ENCODE measurements at places on chromosomes 2 and 18. TPM values are rescaled to one million over a fixed set of nuclear protein-coding genes. Genes with fewer than 3 reads are reported as not detected.

DNA sequence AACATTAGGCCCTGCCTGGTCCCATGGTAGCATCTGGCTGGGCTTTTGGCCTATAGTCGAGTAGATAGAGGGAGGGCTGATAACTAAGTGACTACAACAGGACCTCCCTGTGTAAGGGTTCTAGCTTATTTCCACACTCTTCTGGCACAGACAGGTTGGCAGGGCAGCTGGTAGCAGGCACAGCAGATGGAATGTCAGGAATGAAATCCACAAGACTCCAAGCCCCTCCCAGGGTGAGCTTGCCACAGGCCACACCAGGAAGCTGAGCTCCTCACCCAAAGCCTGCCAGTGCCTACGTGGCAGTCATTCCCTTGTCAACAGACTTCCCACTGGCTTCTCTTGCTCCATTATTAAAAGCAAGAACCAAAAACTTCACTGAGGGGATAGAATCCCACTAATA lies 20.7 kb upstream of the C1QL2 start:
- peak; percentile 54 for DNase-seq

- DNase-seq: no peak
Observed at GRCh38 chr2:1310866-1311265, 102.4 kb upstream of the TPO start.

DNA sequence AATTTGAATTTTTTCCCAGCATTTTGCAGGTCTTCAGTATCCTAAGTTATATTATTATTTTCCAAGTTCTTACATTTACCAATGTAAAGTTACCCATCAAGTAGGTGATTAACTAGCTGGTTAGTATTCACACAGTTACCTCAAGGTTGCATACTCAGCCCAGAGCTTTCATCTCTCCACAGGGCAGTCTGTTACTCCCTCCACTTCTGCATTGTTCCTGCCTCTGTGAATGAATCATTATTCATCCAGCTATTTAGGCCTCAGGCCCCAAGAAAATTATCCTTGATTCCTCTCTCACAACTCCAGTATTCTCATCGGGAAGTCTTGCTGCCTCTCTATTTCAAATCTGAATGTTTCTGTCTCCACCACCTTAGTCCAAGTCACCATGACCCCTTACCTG lies 92.2 kb downstream of the SMC6 start:
- peak; percentile 13 for DNase-seq

GRCh38 chr2:231545105-231545902 lies 15.1 kb upstream of the NMUR1 start:
- DNase-seq: peak; percentile 97

- peak; percentile 96 for DNase-seq
Observed at GRCh38 chr2:37688771-37689468, 17.5 kb upstream of the CDC42EP3 start.

DNA sequence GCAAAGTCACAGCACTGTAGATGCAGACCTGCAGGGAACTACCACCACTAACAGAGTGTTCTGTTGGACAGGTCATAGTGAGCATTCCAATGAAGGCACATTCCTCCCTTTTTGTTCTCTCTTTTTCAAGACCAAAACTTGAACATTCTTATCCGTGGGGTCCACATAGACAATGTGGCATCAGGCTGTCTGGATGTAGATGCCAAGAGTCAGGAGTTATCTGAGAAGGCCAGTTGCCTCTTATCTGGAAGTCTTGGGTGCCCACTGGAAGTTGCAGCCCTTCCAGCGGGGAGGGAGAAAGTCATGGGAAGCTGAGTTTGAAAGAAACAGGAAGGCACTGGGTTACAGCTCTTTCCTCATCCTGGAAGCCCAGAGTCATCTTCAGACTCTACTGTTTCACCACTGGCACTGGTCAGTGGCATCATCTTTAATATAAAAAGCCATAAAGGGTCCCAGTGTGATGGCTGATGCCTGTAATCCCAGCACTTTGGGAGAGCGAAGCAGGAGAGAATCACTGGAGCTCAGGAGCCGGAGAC lies 61.4 kb downstream of the FAM161A start:
- DNase-seq: no peak

DNA sequence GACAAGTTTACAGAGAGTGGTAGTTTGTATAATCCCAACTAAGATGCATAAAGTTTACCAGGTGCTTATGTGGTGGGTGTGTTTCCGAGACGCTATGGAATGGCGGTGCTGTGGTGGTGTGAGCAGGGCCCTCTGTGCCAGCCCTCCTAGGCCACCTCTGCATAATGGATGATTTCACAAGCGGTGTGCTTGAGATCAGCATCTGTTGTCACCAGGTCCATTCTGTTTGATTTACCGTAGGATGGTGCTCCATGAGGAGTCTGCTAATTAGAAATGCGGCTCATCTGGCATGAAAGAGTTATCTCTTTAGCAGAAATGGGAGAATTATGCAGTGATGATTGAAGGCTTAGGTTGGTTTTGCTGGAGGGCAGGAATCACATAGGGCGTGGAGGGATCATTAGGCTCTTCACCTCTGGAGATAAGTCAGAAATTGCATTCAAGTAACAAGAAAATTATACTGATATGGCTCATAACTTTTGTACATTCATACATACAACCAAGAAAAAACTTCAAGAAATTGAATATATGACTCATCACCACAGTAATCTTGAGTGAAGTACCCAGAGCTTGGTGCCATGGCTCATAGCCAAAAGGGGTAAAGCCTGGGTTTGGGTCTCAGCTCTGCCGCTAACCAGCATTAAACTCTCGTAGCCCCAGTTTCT lies 41.4 kb downstream of the CRIM1 start:
- DNase-seq: no peak

- no peak for DNase-seq
Observed at GRCh38 chr2:38246105-38246504, 131.0 kb downstream of the ATL2 start.

DNA sequence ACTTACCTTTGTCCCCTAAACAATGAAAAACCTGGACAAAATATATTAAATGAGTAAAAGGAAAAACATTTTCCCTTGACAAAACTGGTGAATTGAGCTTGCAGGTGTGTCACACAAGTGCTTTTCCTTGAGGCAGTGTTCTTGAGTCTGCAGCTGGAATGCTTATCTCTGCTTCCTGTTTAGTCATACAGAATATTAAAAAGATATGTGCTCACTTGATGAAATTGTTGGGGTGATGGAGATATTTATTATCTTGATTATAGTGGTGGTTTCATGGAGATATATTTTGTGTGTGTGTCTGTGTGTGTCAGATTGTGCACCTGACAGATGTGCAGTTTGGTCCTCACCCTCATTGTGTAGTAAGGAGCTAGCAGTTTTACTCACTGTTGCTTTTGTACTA lies 3.3 kb downstream of the TAF1B start:
- peak; percentile 36 for DNase-seq

DNA sequence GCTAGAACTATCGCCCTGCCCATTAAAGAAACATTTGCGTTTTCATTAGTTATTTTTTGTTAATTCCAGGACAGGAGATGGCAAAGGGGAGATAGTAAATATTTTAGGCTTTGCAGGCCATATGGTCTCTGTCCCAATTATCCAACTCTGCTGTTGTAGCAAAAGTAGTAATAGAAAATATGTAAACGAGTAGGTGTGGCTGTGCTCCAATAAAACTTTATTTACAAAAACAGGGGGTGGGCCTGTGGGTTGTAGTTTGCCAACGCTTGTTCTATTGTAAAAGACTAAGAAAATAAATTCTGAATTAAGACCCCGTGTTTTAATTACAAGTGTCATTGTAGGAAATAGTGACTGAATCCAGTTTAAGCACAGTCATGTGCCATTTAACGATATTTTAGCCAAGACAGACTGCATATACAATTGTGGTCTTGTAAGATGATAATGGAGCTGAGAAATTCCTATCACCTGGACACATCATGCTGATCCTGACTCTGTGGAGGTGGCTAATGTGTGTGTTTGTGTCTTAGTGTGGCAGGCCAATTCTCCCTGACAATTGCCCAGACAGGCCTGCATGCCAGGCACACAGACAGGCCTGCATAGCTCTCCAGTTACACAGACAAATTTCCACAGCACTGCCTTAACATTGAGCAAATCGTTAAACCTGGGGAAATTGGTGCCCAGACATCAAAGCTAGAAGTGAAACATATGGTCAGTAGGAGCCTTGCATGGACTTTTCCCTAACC lies 76.4 kb downstream of the SKA1 start:
- no peak for DNase-seq

GRCh38 chr2:134120733-134121630 lies 132.9 kb upstream of the MGAT5 start:
- peak; percentile 68 for DNase-seq

DNA sequence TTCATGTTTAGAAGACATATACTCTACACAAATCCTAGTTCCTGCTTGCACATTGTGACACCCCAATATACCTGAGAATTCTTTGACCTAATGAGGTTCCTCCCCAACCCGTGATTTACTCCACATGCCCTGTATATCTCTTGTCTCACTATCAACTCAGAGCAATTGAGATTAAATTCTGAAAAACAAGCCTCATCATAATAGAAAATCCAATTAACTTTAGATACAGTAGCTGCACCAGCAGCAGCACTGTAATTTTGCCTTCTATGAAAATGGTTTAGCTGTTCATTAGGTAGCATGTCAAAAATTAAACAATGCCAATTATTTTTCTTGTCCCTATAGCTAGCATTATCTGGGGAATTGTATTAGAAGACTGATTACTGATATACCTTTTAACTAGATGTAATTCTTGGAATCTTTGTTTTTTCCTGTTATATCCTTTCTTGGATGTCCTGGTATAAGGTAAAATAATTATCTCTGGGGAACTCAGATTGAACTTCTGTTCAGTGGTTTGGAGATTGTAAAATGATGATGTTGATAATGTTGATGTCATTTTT lies 218.9 kb upstream of the TANK start:
- no peak for DNase-seq

GRCh38 chr2:235561450-235561849 lies 67.6 kb downstream of the AGAP1 start:
- no peak for DNase-seq

GRCh38 chr18:52353589-52353988 lies 13.6 kb downstream of the DCC start:
- no peak for DNase-seq

- no peak for DNase-seq
Observed at GRCh38 chr18:48680339-48681250, 141.8 kb downstream of the CTIF start.

GRCh38 chr18:30709595-30709994 lies 332.9 kb downstream of the DSC3 start:
- DNase-seq: no peak

- no peak for DNase-seq
Observed at GRCh38 chr2:156317631-156318030, 14.9 kb downstream of the NR4A2 start.

DNA sequence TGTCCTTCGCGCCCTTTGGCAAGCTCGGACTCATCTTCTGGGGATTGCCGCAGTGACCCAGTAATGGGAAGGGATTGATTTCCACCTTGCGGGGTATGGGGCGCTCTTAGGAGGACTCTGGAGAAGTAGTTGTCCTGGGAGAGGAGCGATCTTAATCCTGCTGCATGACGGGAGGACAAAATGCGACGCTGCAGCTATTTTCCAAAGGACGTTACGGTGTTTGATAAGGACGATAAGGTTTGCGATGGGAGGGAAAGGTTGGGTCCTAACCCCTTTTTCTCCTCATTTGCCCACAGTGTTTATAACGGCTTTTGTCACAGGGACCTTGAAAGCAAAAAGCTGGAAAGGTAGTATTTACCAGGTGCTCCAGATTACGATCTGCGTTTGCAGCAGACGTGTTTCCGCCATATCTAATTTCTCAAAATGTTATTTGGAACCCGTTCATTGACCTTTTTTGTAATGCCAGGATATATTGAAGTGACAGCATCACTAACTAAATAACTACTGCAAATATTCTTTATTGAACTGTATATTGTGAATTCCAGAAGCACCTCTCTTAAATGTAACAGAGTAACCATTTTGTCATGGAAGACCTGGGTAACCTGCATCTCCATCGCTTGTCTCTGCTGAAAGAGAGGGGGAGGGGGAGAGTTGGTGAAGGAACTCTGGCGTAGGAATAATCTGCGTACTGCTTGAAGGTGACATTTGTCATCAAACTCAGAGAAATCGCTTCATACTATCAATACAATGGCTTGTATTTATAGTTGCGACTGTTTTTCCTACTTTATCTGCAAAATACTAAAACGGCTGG lies 590 bp downstream of the MDH1 start:
- peak; percentile 9 for DNase-seq

- DNase-seq: no peak
Observed at GRCh38 chr2:112129060-112129459, 9.1 kb upstream of the FBLN7 start.

DNA sequence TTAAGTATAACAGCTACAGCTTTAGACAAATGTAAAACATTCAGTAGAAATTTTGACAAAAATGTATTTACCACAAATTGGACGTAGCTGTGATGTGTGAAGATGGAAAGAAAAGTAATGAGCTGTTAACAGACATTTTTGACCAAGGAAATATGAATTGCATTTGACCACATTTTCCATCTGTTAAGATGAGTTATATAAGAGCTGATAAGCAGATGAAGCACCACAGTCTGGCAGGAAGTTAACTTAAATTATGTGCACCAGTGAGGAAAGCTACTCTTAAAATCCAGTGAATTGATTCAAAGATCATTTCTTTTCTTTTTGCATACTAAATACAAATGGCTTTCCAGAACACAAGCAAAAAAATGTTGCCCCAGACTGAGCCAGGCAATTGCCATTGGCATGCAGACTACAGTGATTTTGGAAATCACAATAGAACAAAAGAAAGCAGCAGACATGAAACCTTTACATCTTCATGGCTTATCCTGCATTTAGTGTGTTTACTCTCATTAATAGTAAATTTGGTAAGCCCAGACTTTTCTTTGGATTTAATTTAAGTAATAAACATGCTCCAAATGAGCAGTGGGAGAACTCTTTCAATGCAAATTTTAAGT lies 493.7 kb downstream of the TMX3 start:
- DNase-seq: no peak

- no peak for DNase-seq
Observed at GRCh38 chr2:173982182-173982714, 17.1 kb upstream of the SP3 start.

DNA sequence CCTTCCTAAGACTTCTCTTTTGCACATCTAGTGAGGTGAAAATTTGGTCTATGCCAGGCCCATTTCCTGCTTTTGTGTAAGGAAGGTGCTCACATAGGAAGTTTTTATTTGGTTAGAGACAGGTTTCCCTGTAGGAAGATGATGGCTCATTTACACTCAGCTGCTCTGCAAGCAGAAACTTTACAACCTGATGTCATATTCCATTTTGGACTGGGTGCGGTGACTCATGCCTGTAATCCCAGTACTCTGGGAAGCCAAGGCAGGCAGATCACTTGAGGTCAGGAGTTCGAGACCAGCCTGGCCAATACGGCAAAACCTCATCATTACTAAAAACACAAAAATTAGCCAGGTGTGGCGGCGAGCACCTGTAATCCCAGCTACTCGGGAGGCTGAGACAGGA lies 35.8 kb downstream of the CASP10 start:
- no peak for DNase-seq

KCNJ13 gene
- not detected for total RNA-seq

CCDC150 gene
- total RNA-seq: 13.6 TPM

ANKRD30BL gene
- not detected for total RNA-seq

CAPN14 gene
- 0.96 TPM for total RNA-seq

EIF2AK3 gene
- total RNA-seq: 19.9 TPM

PSMA8 gene
- total RNA-seq: not detected

DSEL gene
- total RNA-seq: 0.68 TPM

FOXI3 gene
- not detected for total RNA-seq

DIPK1C gene
- not detected for total RNA-seq

PTRHD1 gene
- total RNA-seq: 56.4 TPM

RAMP1 gene
- total RNA-seq: 6.2 TPM

SPHKAP gene
- total RNA-seq: not detected

ANKRD30B gene
- 0.59 TPM for total RNA-seq

Measured in RPMI7951 (cell line).